Activated CD4-positive, alpha-beta T cell treated with anti-CD3 and anti-CD28 coated beads for 4 hours (primary cell): ENCODE measurements at places on chromosomes 11 and 22.
A peak's percentile ranks its signal among the peaks of the same experiment; 100 is the strongest.

- DNase-seq: no peak
Observed at GRCh38 chr11:7905961-7906429, 25.1 kb downstream of the OR10A6 start.

- DNase-seq: no peak
Observed at GRCh38 chr11:102763440-102763839, 17.0 kb downstream of the MMP10 start.

- DNase-seq: no peak
Observed at GRCh38 chr11:94741022-94741679, 27.0 kb upstream of the AMOTL1 start.

DNA sequence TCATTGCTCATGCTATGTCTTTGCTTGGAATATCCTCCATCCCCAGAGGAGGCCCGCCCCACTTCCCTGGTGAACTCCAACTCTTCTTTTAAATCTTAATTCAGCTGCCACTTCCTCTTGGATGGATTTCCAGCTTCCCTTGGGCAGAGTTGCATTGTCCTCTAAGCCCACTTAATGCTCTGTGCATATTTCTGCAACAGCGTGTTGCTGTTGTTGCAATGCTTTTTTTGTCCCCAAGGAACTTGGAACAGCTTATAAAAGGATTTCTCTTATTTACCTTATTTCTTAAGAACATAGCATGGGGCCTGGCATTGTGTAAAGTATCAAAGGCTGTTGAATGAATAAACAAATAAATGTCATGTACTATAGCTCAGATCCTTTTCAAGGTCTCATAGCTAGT is 507.4 kb downstream of the METTL15 start:
- DNase-seq: no peak

DNA sequence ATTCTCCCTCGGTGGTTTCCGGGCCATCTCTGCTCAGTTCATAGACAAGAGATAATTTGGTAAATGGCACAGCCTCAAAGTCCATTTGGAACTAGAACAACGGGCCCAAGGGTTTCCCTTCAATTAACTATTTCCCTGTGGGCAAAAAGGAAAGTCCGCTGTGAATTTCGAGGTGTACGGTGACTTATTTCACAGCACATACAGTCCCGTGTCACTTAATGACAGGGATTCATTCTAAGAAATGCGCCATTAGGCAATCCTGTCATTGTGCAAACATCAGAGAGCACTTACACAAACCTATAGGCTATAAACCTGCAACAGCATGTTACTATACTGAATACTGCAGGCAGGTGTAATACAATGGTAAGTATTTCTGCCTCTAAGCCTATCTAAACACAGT is 551.6 kb downstream of the OPCML start:
- DNase-seq: no peak

- no peak for DNase-seq
Observed at GRCh38 chr11:75668451-75669297, at the start of gene MAP6. Gene MAP6, minus strand, starts transcription at chr11:75669038. Its CDS starts 669 bp downstream, at chr11:75668369.

DNA sequence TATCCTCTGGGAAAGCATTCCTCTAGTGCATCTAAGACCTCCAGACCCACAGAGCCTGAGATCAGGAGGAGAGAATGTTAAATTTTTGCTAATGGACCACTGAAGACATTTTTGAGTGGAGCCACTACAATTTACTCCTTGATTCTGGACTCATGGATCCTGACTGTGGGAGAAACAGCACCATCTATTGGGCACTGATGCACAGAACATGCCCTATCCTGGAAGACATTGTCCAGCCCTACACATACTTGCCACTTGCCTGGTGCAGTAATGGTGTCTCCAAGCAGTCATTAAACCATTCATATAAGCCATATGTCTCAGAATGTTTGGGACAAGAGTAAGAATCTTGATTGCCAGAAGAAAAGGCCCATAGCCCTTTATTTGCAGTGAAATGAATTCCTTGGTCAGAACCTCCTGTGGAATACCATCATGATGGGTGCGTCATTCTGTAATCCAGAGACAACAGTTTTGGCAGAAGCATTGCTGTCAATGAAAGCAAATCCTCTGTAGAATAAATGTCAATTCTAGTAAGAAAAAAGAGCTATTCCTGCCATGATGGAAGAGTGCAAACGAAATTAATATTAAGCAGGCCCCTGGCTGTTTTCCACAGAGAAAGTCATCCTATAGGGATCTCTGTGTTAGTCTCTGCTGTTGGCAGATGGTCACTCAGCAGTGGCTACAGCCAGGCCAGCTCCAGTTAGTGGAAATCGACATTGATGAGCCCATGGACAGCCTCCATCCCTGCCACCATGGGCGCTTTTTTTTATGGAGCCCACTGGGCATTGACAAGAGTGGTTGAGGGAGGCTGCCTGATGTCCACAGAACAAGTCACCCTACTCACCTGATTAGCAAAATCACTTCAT is 43.5 kb downstream of the GGTLC2 start:
- DNase-seq: no peak

DNA sequence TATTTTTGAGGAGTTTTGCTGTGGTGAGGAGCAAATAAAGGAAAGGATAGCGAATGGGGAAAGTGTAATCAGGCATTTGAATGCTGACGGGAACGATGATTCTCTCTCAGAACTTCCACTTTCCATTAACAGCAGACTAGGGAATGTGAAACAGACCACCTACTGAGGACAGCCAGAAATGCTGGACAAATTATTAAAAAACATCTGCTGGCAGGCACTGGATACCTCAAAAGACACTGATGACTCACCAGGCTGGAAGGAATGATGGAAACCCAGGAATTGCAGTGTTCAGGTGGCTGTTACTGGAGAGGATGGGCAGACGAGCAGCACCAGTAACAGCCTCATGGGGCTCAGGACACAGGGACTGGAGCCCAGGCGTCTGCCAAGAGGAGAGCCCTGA is 33.4 kb downstream of the PLA2G6 start:
- DNase-seq: no peak

GRCh38 chr11:1785749-1786413 is 22.2 kb upstream of the CTSD start:
- DNase-seq: no peak

DNA sequence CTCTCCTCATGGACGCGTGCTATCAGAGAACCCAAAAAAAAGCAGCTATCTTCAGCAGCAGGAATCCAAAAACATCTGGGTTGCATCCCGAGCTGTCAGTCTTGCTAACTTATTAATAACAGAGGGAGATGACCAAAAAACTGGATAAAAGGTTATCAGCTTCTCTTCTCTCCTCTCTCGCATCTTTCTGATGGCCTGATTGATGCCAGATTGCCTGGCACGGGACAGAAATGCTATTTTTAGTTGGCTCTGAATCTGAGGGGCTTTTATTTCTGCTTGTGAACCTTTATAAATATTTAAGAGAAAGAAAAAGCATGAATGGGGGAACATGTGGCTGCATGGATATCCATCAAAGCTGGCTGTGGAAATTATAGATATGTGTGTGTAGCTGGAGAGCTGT is 230.3 kb downstream of the ETS1 start:
- no peak for DNase-seq

- no peak for DNase-seq
Observed at GRCh38 chr11:128948583-128948982, 5.9 kb upstream of the TP53AIP1 start.

- DNase-seq: no peak
Observed at GRCh38 chr11:128530118-128531074, 57.0 kb downstream of the ETS1 start.

- no peak for DNase-seq
Observed at GRCh38 chr11:109847621-109848020, 245.6 kb upstream of the ZC3H12C start.

DNA sequence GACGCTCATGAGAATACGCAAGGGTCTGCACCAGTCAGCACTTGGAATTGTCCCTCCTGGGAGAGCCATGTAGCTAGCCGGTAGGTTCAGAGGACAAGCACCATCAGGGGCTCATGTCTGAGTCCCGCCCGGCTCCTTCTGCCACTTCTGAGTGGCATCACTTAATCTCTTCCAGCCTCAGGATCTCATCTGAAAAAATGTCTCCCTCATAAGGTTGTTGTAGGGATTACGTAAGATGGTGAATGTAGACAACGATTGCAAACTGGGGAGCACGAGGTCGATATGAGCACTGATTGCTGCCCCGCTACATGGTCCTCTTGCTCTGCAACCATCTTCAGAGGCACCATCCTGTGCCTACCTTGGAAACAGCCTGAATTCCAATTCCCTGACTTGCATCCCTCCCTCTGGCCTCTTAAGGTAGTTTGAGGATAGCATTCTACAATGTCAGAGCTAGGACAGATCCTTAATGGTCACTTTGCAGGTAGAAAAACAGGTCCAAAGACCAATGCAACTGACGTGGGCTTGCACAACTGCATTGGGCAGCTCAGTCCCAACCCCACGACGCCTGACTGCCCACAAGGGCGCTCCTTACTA is 115.8 kb upstream of the TMEM45B start:
- DNase-seq: no peak

DNA sequence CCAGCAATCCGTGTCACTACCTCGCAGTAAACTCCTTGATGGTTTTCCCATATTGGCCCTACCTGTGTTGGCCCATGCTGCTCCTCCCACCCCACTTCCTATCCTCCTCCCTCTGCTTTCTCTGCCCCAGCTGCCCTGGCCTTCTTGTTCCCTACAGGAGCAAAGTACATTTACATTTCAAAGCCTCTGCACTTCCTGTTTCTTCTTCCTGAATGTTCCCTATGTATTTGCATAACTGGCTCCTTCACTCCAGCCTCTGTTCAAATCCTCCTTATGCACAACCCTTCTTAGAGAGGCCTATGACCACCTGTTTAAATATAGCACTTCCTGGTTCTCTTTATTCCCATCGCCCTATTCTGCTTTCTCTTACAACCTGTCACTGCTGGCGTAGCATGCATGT is 62.2 kb downstream of the PARVA start:
- DNase-seq: no peak

DNA sequence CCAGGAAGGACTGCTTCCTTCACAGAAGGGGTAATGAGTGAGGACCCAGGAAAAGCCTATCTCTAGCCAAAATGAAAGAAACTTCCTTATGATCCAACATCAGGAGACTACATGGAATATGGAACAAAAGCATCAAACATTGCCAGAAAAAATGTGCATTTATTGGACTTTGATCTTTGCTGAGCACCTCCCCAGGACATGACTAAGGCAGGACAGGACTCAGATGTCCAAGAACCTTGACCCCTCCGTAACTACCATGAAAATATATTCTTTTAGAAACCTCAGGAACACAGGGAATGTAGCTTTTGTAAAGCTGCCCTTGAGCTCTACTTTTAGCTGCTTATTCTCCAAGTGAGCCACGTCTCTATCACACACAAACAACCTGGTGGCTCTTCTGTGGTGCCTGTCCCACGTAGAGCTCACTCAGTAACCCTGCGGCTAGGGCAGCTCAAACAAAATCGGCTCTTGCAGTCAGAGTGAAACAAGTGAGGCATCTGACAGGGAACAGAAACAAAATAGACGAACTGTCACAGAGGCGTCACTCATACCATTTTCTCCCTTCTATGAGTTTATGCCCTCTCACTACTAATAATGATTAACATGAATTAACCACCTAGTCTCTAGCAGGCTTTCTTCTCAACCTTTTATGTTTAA is 471.5 kb upstream of the API5 start:
- no peak for DNase-seq

DNA sequence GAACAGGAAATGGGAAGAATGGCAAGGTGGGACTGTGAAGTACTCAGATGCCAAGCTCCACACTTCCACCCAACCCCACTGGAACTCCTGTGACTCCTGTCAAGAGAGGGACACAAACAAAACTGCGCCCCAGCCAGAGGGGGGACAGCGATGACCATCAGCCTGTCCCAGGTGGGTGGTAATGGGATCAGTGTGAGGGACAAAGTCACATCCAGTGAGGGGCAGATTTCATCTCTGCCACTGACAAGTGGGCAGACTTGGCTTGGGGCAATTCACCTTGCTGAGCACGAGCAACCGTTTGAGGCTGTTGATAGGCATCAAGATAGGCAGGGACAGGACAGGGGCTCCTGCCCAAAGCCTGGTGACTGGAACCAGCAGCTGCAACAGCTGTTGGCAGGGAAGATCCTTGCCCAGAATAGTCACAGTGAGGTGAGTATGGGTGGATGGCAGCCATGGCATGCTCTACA is 105.4 kb upstream of the PITPNB start:
- no peak for DNase-seq

GRCh38 chr22:29625090-29625825 is 21.8 kb downstream of the NF2 start:
- peak; percentile 34 for DNase-seq

DNA sequence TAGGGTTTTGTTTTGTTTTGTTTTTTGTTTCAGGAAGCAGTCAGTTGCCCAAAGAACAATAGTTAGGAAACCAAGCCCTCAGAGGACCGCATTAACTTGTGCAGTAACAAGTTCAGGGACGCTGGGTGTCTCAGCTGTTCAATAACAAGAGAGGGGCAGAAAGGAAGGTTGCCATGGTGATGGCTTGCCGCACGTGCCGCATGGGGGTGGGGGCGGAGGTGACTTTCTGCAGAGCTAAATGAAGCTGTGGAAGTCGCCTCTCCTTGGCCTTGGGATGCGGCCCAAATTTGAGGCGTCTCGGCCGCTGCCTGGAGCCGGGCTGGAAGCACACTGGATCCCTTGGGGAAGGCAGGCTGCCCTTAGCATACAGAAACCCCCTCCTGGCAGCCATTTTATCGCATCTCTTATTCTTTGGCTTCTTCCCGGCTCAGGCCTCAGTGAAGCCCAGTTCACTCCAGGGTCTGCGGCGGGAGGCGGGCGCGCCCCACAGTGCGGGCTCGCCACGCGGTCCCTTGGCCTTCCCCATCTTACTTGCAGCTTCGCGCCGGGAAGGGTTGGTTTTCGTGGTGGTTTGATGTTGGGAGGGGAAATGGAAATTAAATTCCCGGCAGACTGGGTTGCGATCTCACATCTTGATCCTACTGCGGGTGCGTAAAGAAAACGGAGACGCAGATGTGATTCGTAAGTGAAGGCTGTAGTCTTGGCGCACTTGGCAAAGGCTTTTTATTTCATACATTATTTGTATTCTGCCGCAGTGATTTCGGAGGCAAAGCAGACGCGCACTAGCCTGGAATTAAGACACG is 94.3 kb downstream of the SLC17A6 start:
- no peak for DNase-seq

GRCh38 chr11:126152586-126152985 is 58.9 kb downstream of the RPUSD4 start:
- DNase-seq: no peak

- DNase-seq: no peak
Observed at GRCh38 chr22:25656724-25657123, 85.3 kb upstream of the MYO18B start.

- DNase-seq: no peak
Observed at GRCh38 chr11:35479731-35480130, 45.7 kb downstream of the PAMR1 start.

DNA sequence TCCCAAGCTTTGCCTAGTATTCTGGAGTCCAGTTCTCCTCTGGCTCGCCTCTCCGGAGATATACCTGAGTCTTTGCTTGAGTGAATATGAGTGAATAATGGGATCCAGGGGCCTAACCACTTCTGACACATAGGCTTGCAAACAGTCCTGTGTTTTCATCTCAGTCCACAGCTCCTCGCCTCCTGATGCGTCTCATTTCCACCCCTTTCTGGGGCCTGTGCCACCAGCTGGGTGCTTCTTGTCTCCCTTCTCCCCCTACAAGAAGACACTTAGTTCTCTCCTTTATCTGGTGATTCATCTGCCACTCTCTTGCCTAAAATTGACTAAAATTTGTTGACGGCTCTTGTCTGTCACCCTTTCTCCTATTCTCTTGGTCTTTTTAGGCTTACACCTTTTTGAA is 44.6 kb downstream of the SFI1 start:
- no peak for DNase-seq
